A172 (cell line): ENCODE measurements at places on chromosomes 4 and X. TPM values are rescaled to one million over a fixed set of nuclear protein-coding genes. Genes with fewer than 3 reads are reported as not detected.

Gene RBMX2
- 10.4 and 15.6 TPM in 2 replicates for total RNA-seq

GRCh38 chrX:111349934-111350333, 62.1 kb downstream of the DCX start:
- no peak for DNase-seq

GRCh38 chrX:118370921-118371624, 25.2 kb downstream of the WDR44 start:
- DNase-seq: no peak

DNA sequence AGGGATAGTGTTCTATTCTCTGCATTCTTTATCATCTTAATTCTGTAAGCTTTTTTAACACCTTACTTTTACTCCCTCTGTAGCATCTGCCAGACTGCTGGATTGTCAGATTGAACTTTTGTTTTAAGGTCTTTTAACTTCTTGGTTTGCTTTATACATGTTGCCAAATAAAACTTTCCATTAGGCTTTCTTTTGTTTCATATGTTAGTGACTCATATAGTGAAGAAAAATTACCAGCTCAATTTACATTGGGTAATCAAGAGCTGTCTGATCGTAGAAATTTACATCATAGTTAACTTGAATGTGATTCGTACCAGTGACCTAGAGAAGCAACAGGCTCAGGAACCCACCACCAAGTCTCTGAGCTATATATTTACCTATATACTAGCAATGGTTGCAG, 28.5 kb upstream of the KLHL4 start:
- DNase-seq: no peak

DNA sequence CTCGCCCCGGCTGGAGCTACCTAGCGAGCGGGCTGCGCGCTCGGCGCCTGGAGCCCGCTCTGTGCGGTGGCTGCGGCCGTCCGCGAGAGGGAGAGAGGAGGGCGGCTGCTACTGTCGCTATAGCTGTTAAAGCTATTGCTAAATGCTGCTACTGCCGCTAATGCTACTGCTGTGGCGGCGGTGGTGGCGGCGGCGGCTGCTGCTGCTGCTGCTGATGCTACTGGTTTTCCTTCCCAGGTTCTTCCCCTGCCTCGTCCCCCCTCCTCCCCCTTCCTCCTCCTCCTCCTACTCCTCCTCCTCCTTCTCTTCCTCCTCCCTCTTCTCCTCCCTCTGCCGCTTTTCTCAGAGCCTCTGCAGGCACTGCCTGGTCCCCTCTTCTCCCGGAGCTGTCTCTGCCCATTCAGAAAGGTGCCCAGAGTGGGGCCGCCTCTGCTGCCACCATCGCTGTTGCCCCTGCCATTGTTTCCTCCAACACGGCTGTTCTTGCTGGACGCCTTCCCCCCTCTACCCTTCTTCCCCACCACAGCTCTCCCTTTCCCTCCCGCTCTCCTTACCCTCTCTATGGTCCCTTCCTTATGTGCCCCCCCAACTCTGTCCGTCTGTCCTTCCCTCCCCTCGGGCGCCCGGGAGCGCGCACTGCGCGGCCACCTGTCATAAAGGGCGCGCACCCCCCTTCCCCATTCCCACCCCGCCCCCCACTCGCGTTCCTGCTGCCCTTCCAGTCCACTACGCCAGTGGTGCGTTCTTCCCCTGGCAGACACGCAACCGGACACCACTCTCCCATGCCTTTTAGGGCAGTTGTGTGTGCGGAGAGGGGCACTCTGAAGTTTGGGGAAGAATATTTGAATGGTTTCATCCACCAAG, at the start of gene NEXMIF:
Gene NEXMIF (minus strand): TSS at position 228 of the 864 bp plus-strand sequence.
- no peak for DNase-seq
